ENCODE measurements at places on chromosomes 5 and 9. TPM values are rescaled to one million over a fixed set of nuclear protein-coding genes. Genes with fewer than 3 reads are reported as not detected.
A peak's percentile ranks its signal among the peaks of the same experiment; 100 is the strongest.

NUTM2G gene
- total RNA-seq, result not detected

SEMA6A gene
- total RNA-seq, result not detected

IL13 gene
- not detected for total RNA-seq

OR2K2 gene
- total RNA-seq, result not detected

PCDHGA6 gene
- 0.21 TPM for total RNA-seq

DNA sequence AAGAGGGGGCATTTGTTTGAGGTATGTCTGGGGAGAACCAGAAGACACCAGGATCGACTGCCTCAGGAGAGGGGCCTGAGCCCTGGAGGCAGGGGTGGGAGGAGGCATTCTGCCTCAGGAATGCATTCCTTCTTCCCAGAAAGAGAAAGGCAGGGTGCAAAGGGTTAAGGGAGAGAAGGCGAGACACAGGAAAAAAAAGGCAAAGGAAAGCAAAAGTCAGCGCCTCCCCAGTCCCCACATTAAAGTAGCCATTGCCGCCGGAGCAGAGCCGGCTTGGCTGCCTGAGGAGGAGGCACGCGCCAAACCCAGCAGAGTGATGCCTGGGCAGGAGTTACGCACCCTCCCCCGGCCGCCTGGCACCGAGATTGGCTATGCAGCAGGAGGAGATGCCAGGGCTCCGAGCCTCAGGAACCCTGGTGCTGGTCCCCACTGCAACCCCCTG is 123.8 kb upstream of the PHYKPL start:
- no peak overlapping the region for H3K4me3 ChIP-seq
- H3K36me3 ChIP-seq, result no peaks in the 10 kb centered on the region
- H3K4me1 ChIP-seq, result peaks cover 9% of the 10 kb centered on the region

DNA sequence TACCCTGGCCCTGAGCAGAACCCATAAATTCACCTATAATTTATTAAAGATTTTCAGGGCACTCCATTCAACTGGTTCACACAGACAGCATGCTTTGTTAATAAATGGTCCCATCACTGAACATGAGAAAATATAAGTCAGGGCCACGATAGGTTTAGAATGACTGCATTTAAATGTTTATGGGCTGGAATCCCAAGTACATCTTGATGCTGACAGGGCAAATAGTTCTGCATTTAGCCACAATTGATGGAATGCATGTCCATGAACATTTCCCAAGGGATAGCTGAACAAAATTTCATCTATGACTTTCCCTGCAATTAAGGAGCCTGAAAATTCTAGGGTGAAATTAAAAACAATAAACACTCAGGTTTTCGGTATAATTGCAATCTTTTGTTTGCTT is 124.5 kb downstream of the CAAP1 start:
- H3K4me3 ChIP-seq, result no peak overlapping the region
- no peaks in the 10 kb centered on the region for H3K36me3 ChIP-seq
- no peak for DNase-seq
- H3K4me1 ChIP-seq, result no peaks in the 10 kb centered on the region

- H3K36me3 ChIP-seq, result no peaks in the 10 kb centered on the region
- DNase-seq, result no peak
- H3K27me3 ChIP-seq, result no peaks in the 10 kb centered on the region
These were observed 182.8 kb downstream of the MCTP1 start for GRCh38 chr5:95102080-95102479.

GRCh38 chr5:159249158-159249557 is 13.9 kb upstream of the UBLCP1 start:
- H3K4me1 ChIP-seq, result no peaks in the 10 kb centered on the region
- no peak overlapping the region for H3K4me3 ChIP-seq
- no peak for DNase-seq
- no peak overlapping the region for H3K27ac ChIP-seq

DNA sequence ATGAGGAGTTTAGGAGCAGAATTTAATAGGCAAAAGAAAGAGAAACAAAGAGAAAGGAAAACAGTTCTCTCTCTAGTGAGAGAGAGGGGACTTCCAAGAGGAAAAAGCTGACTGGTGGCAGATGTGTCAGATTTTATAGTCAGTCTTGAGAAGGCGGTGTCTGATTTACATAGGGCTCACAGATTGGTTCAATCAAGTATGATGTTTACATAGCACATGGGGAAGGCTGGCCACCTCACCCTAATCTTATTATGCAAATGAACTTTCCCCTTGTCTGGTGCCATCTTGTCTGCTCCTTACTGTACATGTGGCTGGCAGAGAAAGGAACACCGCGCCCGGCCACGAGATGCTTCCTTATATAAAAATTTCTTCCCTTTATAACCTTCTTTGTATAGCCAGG is 24.7 kb downstream of the UNC13B start:
- no peaks in the 10 kb centered on the region for H3K36me3 ChIP-seq
- H3K27ac ChIP-seq, result no peak overlapping the region
- no peaks in the 10 kb centered on the region for H3K27me3 ChIP-seq
- no peaks in the 10 kb centered on the region for H3K4me1 ChIP-seq

DNA sequence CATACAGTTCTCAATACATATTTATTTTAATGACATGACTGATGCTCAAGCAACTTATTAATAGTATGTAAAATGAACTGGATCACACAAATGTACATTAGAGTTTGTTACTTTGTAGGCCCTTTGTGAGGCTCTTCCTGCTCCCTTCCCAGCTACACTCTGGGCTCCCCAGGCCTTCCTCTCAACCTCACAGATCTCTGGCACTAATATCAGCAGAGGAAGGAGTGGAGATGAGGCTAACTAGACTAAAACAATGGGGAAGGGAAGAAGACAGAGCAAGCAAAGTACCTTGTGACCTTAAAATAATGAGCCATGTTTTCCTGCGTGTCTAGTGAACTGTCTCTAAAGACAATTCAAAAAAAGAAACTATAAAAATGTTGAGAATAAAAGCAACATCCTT is 30.3 kb upstream of the TEK start:
- no peak overlapping the region for H3K27ac ChIP-seq
- no peaks in the 10 kb centered on the region for H3K36me3 ChIP-seq
- no peak for DNase-seq
- H3K27me3 ChIP-seq, result no peaks in the 10 kb centered on the region
- H3K4me1 ChIP-seq, result no peaks in the 10 kb centered on the region
- no peak overlapping the region for H3K4me3 ChIP-seq

DNA sequence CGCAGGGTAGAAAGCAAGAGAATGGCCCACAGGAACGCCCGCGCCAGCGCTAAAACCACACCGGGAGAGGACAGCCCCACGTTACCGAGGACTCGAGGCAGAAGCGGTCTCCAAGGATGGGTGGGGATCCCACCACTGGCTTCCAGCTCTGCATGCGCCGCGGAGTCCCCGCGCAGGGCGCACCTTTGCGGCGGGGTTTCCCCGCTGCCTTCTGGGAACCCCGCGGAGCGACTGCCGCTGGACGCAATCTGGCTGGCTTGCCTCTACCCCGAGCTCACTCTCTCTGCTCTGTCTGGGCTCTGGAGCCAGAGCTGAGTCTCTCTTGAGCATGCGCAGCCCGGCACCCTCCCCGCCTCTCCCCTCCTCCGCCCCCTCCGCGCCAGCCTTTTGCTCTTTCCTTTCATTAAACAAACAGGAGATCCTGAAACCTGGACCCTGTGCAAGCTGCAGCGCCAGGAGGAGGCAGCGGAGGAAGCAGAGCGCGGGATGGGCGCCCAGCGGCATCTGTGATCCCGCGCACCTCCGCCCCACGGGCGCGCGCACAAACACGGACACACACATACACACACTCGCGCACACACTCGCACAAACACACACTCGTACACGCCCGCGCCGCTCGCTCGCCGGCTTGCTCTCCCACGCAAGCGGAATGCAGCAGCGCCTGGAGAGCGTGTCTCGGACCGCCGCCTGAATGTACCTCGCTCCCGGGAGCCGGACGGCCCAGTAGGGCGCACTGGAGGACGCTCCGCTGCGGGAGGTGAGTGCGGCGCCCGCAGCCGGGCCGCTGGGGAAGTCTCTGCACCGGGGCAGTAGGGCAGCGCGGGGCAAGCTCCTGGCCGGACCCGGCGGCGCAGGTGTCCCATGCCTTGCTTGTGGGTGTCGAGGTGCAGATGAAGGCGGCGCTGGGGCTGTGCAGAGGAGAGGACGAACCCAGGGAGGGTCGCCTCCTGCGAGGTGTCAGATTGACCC is at the start of gene PLPPR1:
Gene PLPPR1 (plus strand): TSS at position 382 of the 969 bp plus-strand sequence.
- no peaks in the 10 kb centered on the region for H3K36me3 ChIP-seq
- no peak within 1 kb of the TSS for H3K4me3 ChIP-seq

DNA sequence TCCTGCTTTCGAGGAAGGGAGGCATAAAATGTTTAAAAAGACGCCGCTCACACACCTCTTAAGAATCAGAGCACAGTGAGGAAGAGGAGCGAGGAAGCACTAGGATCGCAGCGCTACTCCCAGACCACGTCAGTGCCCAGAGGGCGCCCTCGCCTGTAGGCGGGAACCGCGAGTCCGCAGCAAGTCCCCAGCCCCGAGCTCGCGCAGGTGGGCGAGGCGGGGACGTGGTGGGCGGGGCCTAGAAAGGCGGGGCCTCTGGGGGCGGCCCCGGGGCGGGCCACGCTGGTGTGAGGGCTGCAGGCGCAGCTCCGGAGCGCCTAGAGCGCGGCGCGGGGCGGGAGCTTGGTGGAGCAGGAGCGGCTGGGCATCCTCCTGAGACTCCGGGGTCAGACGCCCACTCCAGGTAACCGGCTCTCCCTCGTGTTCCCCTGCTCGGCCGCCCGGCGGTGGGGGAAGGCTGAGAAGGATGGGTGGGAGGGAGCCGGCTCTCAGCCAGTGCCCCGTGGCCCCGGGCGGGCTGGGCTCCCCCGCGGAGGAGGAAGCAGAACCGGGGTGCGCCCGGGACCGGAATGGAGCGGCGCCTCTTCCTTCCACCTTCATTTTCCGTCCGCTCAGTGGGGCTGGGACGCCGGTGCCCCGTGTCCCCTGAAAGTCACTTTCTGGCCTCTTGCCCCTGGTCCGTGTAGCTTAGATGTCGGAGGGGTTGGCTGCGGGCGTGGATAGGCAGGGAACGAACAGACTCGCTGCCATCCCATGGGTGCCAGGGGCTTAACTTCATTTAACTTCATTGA is at the start of gene GCNT1:
Gene GCNT1 (plus strand): TSS at position 280 of the 791 bp plus-strand sequence. CDS start 43,200 bp downstream, outside the sequence.
- DNase-seq, result peak; percentile 92
- H3K27ac ChIP-seq, result peak within 1 kb of the TSS; percentile 39
- peaks cover 29% of the 10 kb centered on the region for H3K4me1 ChIP-seq
- H3K27me3 ChIP-seq, result no peaks in the 10 kb centered on the region
- no peaks in the 10 kb centered on the region for H3K36me3 ChIP-seq
- H3K4me3 ChIP-seq, result peak within 1 kb of the TSS; percentile 88

- H3K27ac ChIP-seq, result no peak overlapping the region
- H3K4me3 ChIP-seq, result no peak overlapping the region
- peaks cover 24% of the 10 kb centered on the region for H3K27me3 ChIP-seq
- H3K36me3 ChIP-seq, result no peaks in the 10 kb centered on the region
These were observed 1.1 kb downstream of the PPIC start for GRCh38 chr5:123035360-123035917.

- H3K36me3 ChIP-seq, result no peaks in the 10 kb centered on the region
- H3K4me1 ChIP-seq, result no peaks in the 10 kb centered on the region
- no peak for DNase-seq
- H3K27ac ChIP-seq, result no peak overlapping the region
These were observed 76.5 kb upstream of the PJA2 start for GRCh38 chr5:109486200-109486804.

DNA sequence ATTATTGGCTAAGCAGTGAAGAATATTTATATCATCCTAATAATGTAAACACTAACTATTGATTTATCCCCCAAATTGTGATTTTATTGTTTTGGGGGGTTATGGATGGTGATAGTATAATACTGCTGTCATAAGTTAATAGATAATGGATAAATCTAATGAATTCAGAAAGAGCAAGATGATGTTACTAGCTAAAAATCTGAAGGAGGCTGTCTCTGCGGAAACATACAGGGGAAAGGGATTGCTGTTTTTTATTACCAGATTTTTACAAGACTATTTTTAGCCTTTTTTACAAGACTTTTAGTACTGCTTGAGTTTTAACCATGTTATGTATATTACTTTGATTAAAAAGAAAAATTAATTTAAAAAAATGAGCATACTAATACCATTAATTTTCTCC is 5.3 kb upstream of the ABL1 start:
- no peaks in the 10 kb centered on the region for H3K36me3 ChIP-seq
- peaks cover 10% of the 10 kb centered on the region for H3K4me1 ChIP-seq

- H3K36me3 ChIP-seq, result no peaks in the 10 kb centered on the region
- no peaks in the 10 kb centered on the region for H3K4me1 ChIP-seq
- no peaks in the 10 kb centered on the region for H3K27me3 ChIP-seq
- DNase-seq, result no peak
These were observed 7.6 kb downstream of the BASP1 start for GRCh38 chr5:17224858-17225511.

- DNase-seq, result no peak
- no peak overlapping the region for H3K27ac ChIP-seq
- H3K36me3 ChIP-seq, result no peaks in the 10 kb centered on the region
- H3K4me3 ChIP-seq, result no peak overlapping the region
- H3K27me3 ChIP-seq, result no peaks in the 10 kb centered on the region
These were observed 235.0 kb downstream of the ACTL7B start for GRCh38 chr9:108620767-108621166.

- no peak overlapping the region for H3K4me3 ChIP-seq
- no peak overlapping the region for H3K27ac ChIP-seq
- no peaks in the 10 kb centered on the region for H3K4me1 ChIP-seq
- no peaks in the 10 kb centered on the region for H3K27me3 ChIP-seq
- no peak for DNase-seq
- H3K36me3 ChIP-seq, result no peaks in the 10 kb centered on the region
These were observed 30.6 kb upstream of the IL6ST start for GRCh38 chr5:56025151-56025885.

- no peak overlapping the region for H3K4me3 ChIP-seq
- H3K4me1 ChIP-seq, result no peaks in the 10 kb centered on the region
- H3K27me3 ChIP-seq, result no peaks in the 10 kb centered on the region
These were observed 51.4 kb downstream of the CDH6 start for GRCh38 chr5:31244921-31245320.
